ENCODE measurements at places on chromosomes 7 and 10. TPM values are rescaled to one million over a fixed set of nuclear protein-coding genes. Genes with fewer than 3 reads are reported as not detected.

DNA sequence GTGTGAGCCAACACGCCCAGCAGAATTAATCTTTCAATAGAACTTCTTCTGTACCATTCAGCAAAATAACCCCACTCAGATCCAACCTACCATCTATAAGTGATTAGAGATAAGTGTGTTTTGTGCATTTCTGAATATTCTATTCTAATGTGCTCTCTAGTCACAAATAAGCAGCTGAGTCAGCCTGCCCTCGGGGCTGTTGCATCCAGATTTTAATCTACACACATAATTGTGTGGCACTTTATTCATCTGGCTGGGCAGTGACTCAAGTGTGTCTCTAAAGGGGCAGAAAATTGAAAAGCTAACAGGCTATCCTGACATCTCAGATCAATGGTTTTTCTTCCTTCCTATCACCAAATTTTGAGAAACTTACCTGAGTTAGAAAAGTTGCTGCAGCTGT is 60.3 kb downstream of the PRR15 start:
- no peak overlapping the region for H3K4me3 ChIP-seq
- no peak overlapping the region for H3K27ac ChIP-seq
- no peak for DNase-seq

- no peaks in the 10 kb centered on the region for H3K27me3 ChIP-seq
- no peaks in the 10 kb centered on the region for H3K4me1 ChIP-seq
- no peak overlapping the region for H3K27ac ChIP-seq
- H3K36me3 ChIP-seq = no peaks in the 10 kb centered on the region
- no peak overlapping the region for H3K4me3 ChIP-seq
These were observed 49.7 kb downstream of the INSYN2A start for GRCh38 chr10:127146661-127147060.

DNA sequence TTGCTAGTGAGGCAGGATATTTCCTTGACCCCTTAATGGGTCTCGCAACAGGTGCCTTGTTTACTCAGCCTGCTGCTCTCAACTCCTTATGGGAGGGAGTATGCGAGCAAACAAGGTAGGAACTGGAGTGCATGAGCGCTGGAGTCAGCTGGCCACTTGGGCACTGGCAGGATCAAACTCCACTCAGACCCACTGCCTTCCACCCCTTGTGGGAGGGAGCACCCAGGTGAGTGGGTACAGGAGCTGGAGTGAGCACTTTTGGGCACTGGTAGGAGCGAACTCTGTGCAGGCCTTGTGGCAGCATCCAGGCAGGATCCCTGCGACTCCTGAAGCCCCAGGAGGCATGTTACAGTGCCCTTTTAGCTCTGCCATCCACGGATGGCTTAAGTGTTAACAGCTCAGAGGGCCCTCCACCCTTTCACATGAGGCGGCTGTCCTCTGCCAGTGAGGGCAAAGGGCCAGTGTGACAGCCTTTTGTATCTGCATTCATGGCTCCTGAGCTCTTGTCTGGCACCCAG is 123.2 kb downstream of the ST7 start:
- no peak for DNase-seq
- H3K36me3 ChIP-seq = no peaks in the 10 kb centered on the region
- H3K4me3 ChIP-seq = no peak overlapping the region

DNA sequence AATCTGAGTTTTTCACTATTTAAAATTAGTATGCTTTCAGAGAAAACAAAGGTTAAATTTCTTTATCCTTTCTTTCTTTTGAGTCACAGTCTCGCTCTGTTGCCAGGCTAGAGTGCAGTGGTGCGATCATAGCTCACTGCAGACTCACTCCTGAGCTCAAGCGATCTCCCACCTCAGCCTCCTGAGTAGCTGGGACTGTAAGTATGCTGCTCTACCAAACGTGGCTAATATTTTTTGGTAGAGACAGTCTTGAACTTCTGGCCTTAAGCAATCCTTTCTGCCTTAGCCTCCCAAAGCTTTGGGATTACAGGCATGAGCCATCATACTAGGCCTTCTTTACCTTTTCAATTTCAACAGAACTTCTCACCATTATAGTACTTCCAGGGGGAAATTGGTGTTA is 113.7 kb downstream of the TRIM24 start:
- H3K36me3 ChIP-seq = no peaks in the 10 kb centered on the region
- no peak for DNase-seq
- H3K4me1 ChIP-seq = no peaks in the 10 kb centered on the region
- H3K27ac ChIP-seq = no peak overlapping the region

DNA sequence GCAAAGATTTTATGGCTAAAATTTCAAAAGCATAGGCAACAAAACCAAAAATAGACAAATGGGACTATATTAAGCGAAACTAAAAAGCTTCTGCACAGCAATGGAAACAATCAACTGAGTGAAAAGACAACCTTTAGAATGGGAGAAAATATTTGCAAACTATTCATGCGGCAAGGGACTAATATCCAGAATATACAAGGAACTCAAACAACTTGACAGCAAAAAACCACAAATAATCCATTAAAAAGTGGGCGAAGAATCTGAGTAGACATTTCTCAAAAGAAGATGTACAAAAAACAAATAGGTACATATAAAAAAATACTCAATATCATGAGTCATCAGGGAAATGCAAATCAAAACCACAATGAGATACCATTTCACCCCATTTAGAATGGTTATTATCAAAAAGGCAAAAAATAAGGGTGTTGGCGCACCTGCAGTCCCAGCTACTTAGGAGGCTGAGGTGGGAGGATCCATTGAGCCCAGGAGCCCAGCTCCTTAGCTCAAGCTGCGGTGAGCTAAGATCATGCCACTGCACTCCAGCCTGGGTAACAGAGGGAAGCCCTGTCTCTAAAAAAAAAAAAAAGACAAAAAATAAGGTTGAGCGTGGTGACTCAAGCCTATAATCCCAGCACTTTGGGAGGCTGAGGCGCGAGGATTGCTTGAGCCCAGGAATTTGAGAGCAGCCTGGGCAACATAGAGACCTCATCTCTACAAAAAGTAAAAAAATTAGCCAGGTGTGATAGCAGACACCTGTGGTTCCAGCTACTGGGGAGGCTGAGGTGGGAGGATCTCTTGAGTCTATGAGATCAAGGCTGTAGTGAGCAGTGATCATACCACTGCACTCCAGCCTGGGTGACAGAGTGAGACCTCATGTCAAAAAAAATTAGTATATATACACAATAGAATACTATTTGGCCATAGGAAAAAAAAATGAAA is 4.2 kb upstream of the CCM2 start:
- H3K36me3 ChIP-seq = no peaks in the 10 kb centered on the region
- H3K4me3 ChIP-seq = peak overlapping the region; percentile 49
- H3K27ac ChIP-seq = peak overlapping the region; percentile 82
- DNase-seq = peak; percentile 52
- H3K4me1 ChIP-seq = peaks cover 44% of the 10 kb centered on the region

GRCh38 chr7:27154901-27155815 is 1.3 kb downstream of the HOXA7 start:
- H3K27me3 ChIP-seq = peaks cover 22% of the 10 kb centered on the region
- H3K4me3 ChIP-seq = no peak overlapping the region
- no peaks in the 10 kb centered on the region for H3K4me1 ChIP-seq
- no peak for DNase-seq
- no peaks in the 10 kb centered on the region for H3K36me3 ChIP-seq

DNA sequence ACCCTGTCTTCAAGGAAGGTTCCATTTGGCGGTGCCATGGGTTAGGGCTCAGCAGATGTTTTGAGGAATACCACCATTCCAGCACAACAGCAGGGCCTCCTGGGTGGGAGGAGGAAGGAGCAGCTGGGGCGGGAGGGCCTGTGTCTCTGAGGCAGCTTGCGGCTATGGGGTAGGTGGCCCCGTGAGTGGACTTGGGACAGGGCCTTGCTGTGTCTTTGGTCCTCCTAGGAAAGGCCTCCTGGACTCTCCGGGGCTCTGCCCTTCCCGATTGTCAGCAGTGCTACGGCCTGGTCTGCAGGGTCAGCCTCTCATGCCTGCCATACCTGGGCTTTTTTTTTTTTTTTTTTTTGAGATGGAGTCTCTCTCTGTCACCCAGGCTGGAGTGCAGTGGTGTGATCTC is 96.7 kb downstream of the PAXIP1 start:
- no peaks in the 10 kb centered on the region for H3K36me3 ChIP-seq
- no peaks in the 10 kb centered on the region for H3K4me1 ChIP-seq
- H3K27ac ChIP-seq = no peak overlapping the region
- no peaks in the 10 kb centered on the region for H3K27me3 ChIP-seq

- no peak for DNase-seq
- no peaks in the 10 kb centered on the region for H3K27me3 ChIP-seq
- H3K4me3 ChIP-seq = no peak overlapping the region
- no peak overlapping the region for H3K27ac ChIP-seq
- no peaks in the 10 kb centered on the region for H3K4me1 ChIP-seq
These were observed 11.8 kb upstream of the SGPL1 start for GRCh38 chr10:70803775-70804420.

DNA sequence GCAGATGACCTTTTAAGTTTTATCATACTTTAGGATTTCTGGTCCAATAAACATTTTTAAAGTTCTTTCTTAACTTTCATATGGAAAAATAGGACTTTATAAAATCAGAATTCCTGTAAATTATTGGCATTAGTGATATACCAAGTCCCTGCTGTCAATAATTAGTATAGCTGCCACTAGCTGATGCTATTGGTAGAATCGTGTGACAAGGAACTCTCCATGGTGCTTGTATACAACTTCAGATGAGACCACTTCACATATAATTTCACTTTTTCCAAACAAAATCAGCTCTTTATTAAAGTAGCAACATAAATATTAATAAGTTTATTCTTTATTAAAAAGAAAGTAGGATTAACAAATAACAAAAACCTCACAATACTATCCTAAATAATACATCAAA is 49.9 kb downstream of the ZNF800 start:
- H3K36me3 ChIP-seq = no peaks in the 10 kb centered on the region
- H3K27me3 ChIP-seq = no peaks in the 10 kb centered on the region
- H3K27ac ChIP-seq = no peak overlapping the region
- H3K4me1 ChIP-seq = no peaks in the 10 kb centered on the region
- no peak overlapping the region for H3K4me3 ChIP-seq
- DNase-seq = no peak

DNA sequence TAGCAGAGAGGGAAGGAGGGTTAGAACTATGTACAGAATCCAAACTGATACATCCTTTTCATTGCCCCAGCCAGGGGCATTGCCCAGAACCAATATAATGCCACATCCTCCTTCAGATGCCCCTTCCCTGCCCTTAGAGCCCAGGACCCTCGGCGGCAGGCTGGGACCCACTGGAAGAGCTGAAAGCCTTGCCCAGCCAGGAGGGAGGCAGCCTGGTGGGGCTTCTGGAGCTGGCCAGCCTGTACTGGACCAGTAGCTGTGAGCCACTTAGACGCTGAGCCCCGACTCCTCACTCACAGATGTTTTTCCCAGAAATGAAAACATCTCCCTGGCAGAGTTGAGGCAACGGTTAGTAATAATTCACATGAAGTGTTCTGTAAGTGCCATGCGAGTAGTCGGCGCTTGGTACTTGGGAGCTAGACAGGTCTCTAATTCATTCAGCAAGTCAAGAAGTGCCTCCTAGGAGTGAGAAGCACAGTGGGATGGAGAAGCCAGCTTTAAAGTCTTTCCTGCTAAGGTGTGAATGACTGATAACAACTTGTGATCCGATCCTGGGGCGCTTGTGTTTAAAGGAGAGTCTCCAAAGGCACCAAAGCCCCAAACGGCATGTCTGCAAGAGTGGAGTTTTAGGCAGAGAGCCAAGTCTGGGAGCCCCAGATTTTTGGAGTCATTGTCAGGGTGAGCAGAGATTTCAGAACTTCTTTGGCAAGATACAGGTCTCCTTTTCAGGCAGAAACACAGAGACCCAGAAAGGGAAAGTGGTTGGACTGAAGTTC is 9.8 kb downstream of the VSIR start:
- H3K4me1 ChIP-seq = peaks cover 17% of the 10 kb centered on the region
- no peaks in the 10 kb centered on the region for H3K36me3 ChIP-seq
- H3K4me3 ChIP-seq = no peak overlapping the region
- DNase-seq = no peak
- H3K27ac ChIP-seq = no peak overlapping the region
- H3K27me3 ChIP-seq = no peaks in the 10 kb centered on the region

- H3K4me3 ChIP-seq = no peak overlapping the region
- DNase-seq = no peak
- H3K27ac ChIP-seq = no peak overlapping the region
- H3K36me3 ChIP-seq = no peaks in the 10 kb centered on the region
- H3K4me1 ChIP-seq = no peaks in the 10 kb centered on the region
- no peaks in the 10 kb centered on the region for H3K27me3 ChIP-seq
These were observed 186.4 kb downstream of the EBF3 start for GRCh38 chr10:129777687-129778086.

DNA sequence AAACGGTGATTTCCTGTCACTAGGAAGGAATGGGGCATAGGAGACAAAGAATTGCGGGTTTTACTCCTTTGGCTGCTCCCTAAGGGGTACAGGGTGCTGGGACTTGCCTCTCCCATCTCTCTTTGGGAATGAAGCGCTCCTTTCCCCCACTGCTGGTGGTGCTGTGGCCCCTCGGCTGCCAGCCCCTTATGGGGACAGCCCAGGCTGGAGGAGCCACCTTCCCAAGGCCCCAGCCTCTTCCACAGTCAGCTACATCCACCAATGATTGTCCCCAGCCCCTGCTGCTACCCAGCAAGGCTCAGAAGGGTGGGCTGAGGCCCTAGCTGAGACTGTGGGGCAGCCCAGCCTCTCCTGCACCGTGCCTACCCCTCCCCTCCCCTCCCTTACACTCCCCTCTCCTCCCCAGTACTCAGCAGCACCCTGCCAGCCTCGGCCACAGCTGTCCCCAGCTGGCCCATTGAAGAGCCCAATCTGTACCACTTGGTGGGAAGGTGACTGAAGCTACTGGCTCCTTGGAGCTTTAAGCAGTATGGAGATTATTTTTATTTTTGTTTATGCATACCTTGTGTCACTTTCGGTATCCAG is 19.0 kb downstream of the PRKAG2 start:
- no peaks in the 10 kb centered on the region for H3K36me3 ChIP-seq
- no peak overlapping the region for H3K4me3 ChIP-seq
- no peak overlapping the region for H3K27ac ChIP-seq
- H3K27me3 ChIP-seq = no peaks in the 10 kb centered on the region
- no peak for DNase-seq

VPS37D gene
- polyA plus RNA-seq = not detected

CAV2 gene
- 8.9 TPM for polyA plus RNA-seq

HOGA1 gene
- polyA plus RNA-seq = not detected

GLCCI1 gene
- 12.6 TPM for polyA plus RNA-seq

OR9A2 gene
- polyA plus RNA-seq = not detected

SEC24C gene
- polyA plus RNA-seq = 71.3 TPM

MRC1 gene
- polyA plus RNA-seq = 0.04 TPM

VGF gene
- polyA plus RNA-seq = 0.12 TPM

ZYX gene
- 57.8 TPM for polyA plus RNA-seq

NEURL1 gene
- polyA plus RNA-seq = 0.04 TPM

AKR1C8 gene
- not detected for polyA plus RNA-seq

All from GM12878 (cell line).